ENCODE measurements at places on chromosomes 5 and 9.

GRCh38 chr9:6887051-6887450 lies 129.3 kb downstream of the KDM4C start:
- no peak for DNase-seq

GRCh38 chr5:92371171-92371888 lies 988.2 kb upstream of the ARRDC3 start:
- DNase-seq: no peak

GRCh38 chr5:57435701-57436134 lies 46.9 kb downstream of the ACTBL2 start:
- no peak for DNase-seq

- DNase-seq: no peak
Measured at GRCh38 chr5:111942661-111943401, 185.8 kb upstream of the NREP start.

- DNase-seq: no peak
Measured at GRCh38 chr9:129415942-129416651, 204.8 kb downstream of the C9orf50 start.

- no peak for DNase-seq
Measured at GRCh38 chr9:19498015-19498414, 89.2 kb downstream of the ACER2 start.

- no peak for DNase-seq
Measured at GRCh38 chr9:98994172-98995058, 50.7 kb downstream of the COL15A1 start.

GRCh38 chr9:107925749-107926297 lies 436.3 kb upstream of the KLF4 start:
- DNase-seq: no peak

- peak; percentile 51 for DNase-seq
Measured at GRCh38 chr9:133406480-133407307, 11.1 kb downstream of the REXO4 start.

DNA sequence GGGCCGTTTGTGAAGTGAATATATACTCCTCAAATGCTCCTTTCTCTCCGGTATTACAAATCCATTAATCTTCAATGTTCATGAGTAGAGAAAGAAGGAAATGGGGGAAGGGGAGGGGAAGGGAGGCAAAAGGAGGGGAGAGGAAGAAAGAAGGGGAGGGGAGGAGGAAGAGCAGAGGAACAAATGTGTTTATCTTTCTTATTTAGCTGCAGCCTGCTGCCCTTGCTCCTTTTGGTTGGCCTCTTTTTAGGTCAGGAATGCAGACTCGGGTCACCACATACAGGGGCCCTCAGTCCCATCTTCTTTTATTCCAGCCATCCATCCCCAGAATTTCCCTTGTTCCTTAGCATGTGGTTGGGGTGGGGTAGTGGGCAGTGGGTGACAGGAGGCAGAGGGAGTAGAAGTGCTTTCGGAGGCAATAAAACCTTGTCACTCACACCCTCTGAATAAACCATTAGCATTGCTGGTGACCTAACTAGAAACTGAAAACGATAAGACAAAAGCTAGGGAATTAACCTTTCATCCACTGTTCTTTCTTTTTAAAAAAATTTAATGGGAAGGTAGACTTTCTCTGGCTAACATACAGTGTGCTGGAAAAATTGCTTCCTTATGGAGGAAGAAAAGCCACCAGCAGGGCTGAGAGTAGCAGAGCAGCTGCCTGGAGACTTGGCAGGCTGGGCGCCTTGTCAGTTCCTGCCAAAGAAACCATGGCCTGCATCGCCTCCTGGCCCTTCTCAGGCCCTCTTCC lies 16.8 kb upstream of the PRLR start:
- DNase-seq: no peak

- no peak for DNase-seq
Measured at GRCh38 chr5:142109331-142110045, 909 bp downstream of the NDFIP1 start.

GRCh38 chr5:79613549-79613948 lies 1.3 kb downstream of the TENT2 start:
- DNase-seq: no peak

DNA sequence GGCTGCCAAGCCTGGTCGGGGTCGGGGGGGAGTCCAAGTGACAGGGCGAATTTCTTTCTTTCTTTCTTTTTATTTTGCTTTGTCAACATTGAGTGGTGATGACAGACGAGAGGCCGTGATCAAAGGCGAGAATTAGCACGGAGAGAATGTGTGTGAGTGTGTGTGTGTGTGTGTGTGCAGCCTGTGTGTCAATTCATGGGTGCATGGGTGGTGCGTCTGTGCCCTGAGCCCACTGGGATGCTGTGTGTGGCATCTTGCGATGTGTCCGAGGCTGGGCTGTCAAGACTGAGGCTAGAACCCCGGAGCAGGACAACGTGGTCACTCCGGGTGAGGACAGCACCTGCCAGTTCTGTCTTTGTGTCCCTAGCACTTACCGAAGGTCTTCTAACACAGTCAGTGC lies 4.7 kb upstream of the FIBCD1 start:
- DNase-seq: no peak

DNA sequence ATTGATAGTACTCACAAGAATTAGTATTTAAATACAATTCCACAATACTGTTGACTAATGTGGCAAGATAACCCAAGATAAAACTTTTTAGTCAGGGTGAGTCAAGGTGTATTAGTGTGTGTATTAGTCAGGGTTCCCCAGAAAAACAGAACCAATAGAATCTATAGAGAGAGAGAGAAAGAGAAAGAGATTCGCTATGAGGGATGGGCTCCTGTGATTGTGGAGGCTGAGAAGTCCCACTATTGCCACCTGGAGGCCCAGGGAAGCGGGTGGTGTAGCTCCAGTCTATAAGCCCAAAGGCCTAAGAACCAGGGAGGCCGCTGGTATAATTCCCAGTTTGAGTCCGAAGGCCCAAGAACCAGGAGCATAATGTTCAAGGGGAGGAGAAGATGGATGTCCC lies 10.0 kb upstream of the SHISAL2B start:
- DNase-seq: no peak

DNA sequence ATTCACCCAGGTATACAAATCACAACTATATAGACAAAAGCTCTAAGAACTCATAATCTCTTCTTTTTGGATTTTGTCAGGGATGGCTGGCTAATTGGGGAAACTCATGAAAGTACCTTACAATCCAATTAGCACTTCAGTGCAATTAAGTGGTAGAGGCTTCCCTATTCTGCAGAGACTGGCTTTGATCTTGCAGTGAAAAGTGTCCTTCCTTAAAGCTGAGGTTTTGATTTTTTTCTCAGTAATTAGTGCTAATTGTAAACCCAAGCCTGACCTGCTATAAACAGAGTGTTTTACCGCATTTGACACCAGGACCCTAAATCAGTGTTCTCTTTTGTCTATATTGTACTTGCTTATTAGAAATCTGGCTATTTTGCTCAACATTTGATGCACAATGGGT lies 294.0 kb upstream of the EFNA5 start:
- DNase-seq: no peak

GRCh38 chr9:87503927-87504326 lies 6.3 kb downstream of the DAPK1 start:
- DNase-seq: no peak

GRCh38 chr5:144275329-144275728 lies 104.7 kb downstream of the KCTD16 start:
- peak; percentile 33 for DNase-seq

- DNase-seq: no peak
Measured at GRCh38 chr5:78549043-78549442, 99.5 kb downstream of the LHFPL2 start.

DNA sequence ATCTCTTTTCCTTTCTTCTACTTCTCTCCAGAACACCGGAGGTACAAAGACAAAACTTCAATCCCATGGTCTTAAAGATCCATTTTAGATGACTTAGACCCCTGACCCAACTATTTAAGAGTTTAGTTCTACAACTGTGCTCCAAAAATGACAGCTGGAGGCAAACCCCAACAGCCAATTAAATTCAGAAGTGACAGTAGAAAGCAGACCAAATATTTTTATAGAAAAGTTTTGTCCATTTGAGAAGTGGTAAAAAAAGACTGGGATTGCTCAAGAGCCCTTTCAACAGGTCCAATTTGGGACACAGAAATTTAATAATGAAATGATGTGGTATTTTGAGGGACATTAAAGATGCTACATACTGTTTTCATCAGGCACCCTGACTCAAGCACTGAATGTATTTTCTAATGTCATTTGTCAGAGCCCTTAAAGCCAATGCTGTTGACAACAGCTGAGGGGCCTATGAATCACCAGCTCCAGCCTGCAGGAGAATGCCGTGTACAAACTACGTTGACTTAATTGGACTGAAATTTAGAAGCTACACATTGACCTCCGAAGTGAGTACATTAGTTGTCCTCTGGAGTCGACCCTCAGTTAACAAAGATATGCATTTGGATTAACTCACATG lies 147.5 kb upstream of the PIK3R1 start:
- DNase-seq: no peak

DNA sequence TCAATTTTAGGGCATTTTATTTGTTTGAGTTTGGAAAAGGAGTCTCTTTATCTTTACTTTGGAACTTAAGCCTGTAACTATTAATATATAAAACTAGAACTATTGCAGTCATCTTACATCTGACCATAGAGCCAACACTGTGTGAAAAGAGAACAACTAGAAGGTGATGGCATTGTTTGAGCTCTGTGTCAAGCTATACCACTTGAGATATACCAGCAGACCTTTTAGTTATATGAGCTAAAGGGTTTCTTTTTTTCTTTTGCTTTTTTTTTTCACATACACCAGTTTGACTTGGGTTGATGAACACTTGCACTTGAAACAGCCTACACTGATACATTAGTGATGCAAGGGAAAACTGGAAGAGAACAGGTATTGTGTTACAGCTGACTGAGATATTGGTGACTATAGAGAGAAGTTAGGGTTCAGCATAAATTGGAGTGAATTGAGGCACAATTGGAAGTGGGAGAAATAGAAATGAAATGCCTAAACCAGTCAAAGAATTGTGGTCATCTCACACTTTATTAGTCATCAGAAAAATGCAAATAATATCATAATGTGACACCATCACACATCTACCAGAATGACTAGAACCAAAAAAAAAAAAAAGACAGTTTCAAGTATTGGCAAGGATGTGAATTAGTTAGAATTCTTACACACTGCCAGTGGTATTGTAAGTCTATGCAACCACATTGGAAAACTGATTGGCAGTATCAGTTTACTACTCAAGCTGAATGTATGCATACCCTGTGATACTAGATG lies 60.9 kb downstream of the ADRB2 start:
- DNase-seq: no peak

DNA sequence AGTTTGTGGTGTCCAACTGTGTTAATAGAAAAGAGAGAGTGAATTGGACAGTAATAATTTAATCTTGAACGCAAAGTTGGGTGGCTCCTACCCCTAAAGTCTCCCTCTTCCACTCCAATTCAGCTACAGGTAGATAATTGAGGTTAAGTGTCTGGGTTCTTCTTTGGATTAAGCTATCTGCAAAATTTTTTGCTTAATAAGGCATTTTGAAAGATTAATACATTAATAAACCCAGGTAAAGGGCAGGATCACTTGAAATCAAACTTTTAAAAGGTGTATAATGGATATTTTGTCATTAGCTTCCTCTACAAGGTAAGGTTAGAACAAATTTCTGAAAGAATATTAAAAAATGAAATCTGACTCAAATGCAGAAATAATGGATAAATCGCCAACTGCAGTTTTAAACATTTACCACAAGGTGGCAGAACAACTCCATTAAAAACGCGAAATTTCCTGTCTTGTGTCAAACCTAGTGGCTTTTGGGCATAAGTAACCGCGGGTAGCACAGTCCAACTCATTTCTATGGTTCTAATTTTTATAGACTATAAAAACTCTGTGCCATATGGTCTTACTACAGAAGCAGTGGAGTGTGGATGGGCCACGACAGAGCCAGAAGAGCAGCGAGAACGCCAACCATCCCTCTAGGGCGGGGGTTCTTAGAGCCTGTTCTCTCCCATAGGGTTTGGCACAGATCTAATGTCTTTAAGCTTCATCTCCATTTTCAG lies 276.5 kb downstream of the ARHGEF28 start:
- DNase-seq: peak; percentile 87

DNA sequence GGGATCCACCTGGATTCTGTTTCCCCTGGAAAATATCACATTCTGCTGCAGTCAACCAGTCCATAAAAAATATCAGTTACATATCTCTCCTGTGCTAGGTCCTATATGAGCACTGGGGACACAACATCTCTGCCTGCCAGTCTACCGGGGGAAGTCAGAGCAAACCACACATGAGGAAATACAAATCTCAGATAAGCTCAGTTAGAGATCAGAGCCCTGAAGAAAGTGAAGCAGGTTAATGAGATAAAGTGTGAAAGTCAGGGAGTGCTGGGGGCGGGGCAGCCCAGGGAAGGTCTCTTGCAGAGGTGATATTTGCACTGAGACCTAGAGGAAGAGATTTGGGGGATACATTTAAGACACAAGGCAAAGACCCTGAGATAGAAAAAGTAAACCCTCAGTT lies 67.8 kb upstream of the SLC1A1 start:
- DNase-seq: no peak

GRCh38 chr5:96300976-96301375 lies 132.1 kb downstream of the PCSK1 start:
- DNase-seq: no peak

DNA sequence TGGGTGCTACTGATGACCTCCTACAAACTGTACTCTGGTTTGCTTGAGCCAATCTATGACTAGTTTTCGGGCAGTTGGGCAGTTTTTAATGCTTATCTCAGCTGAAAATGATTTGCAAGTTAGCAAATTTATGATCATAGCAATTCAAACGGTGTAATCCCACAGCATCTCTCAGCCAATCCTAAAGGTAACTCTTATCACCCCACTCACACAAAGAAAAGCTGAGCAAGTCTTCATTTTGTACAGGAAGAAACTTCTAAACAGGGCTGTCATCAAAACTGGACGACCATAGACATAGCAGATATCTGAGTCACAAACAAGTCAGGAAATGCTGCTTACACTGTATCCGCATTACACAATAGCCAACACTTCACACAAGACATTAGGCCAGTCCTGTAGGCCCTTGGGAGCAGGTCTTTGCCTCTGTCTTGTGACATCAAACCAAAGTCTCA lies 2.6 kb upstream of the ENC1 start:
- DNase-seq: no peak

DNA sequence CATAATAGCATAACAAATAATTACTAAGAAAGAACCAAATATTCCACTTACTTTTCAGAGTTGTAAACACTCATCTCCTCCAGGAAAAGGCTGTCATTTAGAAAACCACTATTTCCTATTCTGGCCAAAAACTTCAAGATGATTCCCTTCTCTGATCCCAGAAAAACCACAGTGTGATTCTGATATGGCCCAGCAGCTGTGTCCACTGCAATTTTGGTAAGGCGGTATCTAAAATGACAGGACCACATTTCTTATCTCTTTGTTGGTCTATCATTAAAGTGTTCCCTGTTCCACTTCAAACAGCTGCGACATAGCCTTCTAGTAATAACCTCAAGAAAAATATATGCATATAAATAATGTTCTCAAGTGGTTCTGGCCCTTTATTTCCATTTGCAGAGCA lies 96.1 kb downstream of the SEMA6A start:
- no peak for DNase-seq

- no peak for DNase-seq
Measured at GRCh38 chr5:30574761-30575160, 618.7 kb upstream of the CDH6 start.

GRCh38 chr9:20315677-20316076 lies 306.6 kb downstream of the MLLT3 start:
- no peak for DNase-seq

- no peak for DNase-seq
Measured at GRCh38 chr9:133113163-133113948, 7.7 kb downstream of the RALGDS start.

- DNase-seq: no peak
Measured at GRCh38 chr9:129432297-129433154, 188.4 kb downstream of the C9orf50 start.

- no peak for DNase-seq
Measured at GRCh38 chr5:167813389-167813788, 478.1 kb upstream of the WWC1 start.

- peak; percentile 49 for DNase-seq
Measured at GRCh38 chr9:95511616-95511931, 5.2 kb downstream of the PTCH1 start.
